Right ventricle myocardium inferior (tissue), 1 donor: ENCODE measurements at places on chromosomes 3 and 15. TPM values are rescaled to one million over a fixed set of nuclear protein-coding genes. Genes with fewer than 3 reads are reported as not detected.
A peak's percentile ranks its signal among the peaks of the same experiment; 100 is the strongest.

The PLA2G4E gene
- 0.05 TPM for total RNA-seq

The RGMA gene
- total RNA-seq, result 35.2 TPM

The CPN2 gene
- 2.3 TPM for total RNA-seq

The SERINC4 gene
- total RNA-seq, result 0.30 TPM

The PEAK1 gene
- 66.6 TPM for total RNA-seq

The CLEC3B gene
- total RNA-seq, result 70.8 TPM

The ZKSCAN7 gene
- total RNA-seq, result 2.1 TPM

GRCh38 chr15:66364944-66365528, 8.6 kb upstream of the TIPIN start:
- no peak for DNase-seq

DNA sequence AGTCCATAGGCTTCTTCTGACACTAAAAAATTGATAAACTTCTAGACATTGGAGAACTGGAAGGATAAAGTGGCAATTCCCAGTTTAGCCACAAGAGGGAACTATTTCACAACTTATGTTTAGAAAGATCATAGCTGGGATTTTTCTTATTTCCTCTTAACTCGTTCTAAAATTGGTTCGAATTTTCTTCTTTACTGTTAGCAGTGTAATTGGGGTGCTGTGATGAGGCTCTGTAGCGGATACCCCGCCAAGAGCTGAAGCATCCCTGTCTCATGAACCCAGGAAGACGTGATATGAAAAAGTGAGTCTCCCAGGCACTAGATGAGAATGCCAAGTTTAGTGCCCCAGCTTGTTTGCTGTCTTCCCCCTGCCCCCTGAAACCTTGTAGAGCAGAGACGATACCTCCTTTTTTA, 85.1 kb downstream of the PDCD6IP start:
- no peak for DNase-seq

DNA sequence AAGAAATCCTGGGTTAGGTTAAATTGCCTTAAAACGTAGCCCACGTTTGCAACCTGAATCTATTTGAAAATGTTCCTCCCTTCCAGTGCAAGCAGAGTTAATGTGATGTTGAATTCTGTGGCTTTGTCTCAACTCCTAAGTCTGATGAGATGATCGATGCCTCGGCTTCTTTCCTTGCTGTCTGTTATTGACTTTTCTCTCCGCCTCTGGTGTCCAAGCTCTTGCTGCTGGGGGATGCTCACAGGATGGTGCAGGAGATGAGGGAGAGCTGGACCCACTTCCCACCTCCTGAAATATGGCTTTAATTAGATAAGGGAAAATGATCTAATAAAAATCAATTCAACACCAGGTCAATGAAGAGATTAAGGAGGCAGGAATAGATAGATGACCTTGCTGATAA, 407.9 kb upstream of the RGMA start:
- no peak for DNase-seq

- DNase-seq, result no peak
Observed at GRCh38 chr3:147089286-147089685, 317.1 kb downstream of the ZIC4 start.

- no peak for DNase-seq
Observed at GRCh38 chr3:126414961-126415660, 20.4 kb downstream of the CFAP100 start.

DNA sequence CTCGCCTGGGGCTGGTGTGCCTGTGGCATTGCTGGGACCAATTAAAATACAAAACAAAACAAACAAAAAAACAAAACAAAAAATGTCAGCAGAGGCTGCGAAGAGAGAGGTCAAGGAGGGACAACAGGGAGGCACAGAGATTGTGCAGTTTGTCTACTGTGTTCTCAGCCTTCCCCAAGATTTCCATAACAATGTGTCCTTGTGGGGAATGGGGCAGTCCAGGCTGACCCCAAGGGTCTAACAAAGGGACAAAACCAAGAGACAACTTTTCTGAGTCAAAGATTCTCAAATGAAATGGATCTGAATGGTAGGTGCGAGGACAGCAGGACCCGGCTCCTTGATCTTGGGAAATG, 46.4 kb upstream of the TRPM1 start:
- no peak for DNase-seq

- DNase-seq, result no peak
Observed at GRCh38 chr3:86792316-86792715, 198.6 kb downstream of the VGLL3 start.

DNA sequence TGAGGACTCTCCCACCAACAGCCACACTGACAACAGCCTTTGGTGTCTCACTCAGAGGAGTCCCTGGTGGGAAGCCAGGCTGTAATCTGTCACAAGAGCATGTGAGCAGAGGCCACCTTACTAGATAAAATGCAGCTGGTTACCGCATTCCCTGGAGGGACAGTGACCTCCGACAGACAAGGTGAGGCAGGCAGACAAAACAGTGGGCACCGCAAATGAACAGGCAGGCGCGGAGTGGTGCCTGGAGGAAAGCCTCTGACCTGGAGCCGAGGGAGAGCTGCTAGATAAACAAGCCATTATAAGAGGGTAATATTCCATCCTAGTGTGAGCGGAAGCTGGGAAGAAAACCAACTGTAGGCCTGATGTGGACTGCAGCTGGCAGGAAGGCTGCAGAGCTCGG, 736.4 kb downstream of the FHIT start:
- DNase-seq, result no peak

DNA sequence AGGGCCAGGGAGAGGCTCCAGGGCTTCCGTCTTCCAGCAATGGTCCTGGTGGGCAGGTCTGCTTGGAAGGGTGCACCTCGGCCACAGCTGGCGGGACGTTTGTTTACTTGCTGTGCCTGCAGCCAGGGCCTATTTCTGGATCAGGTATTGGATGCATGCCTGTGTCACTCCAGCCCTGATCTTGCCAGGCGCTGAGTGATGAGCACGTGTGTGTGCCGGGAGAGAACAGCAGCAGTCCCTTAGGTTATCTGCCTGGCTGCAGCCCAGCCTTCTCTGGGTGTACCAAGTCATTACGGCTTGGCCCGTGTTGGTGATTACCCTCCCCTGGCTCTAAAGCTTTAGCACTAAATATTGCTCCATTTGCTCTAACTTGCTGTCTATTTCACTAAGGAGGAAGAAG, 14.9 kb downstream of the CCDC32 start:
- peak; percentile 90 for DNase-seq

- DNase-seq, result no peak
Observed at GRCh38 chr3:174198199-174198598, 660.9 kb upstream of the NAALADL2 start.

GRCh38 chr3:12840591-12841148, 695 bp downstream of the RPL32 start:
- DNase-seq, result no peak

- DNase-seq, result no peak
Observed at GRCh38 chr15:99613887-99614647, 48.3 kb downstream of the MEF2A start.

DNA sequence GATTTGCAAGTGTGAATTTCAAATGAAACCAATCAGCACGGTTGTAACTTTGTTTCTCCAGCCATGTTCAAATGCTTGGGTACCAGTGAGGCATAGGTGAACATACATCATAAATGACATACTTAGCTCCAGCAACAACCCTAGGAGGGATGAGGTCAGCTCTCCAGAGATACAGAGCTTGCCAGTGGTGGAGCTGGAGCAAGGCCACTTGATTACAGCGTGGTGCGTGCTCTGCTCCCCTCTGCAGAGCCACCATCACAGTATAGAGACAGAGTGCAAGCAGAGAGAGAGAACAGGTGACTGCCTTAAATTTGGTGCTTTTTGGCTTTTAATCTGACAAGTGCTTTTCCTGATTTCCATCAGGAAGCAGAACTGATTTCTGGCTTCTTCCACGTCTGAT, 275.1 kb downstream of the PDZRN3 start:
- no peak for DNase-seq

DNA sequence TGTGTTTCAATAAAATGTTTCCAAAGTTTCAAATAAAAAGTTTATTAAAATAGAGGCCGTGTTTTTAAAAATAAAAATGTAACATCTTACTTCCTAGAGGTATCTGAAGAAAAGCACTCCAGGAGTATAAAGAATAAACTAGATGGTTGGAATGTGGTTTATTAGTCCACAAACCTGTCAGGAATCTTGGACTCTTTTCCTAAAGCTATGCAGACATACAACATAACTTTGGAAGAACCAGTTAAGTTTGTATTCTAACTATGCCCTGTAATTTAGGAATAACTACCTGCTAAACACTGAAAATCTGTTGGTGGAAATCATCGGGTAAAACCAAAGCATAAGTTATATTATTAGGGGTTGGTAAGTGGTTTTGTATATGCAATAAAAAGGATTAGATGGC, 51.6 kb downstream of the PPARG start:
- DNase-seq, result no peak

- no peak for DNase-seq
Observed at GRCh38 chr3:47409284-47409683, 28.5 kb downstream of the PTPN23 start.

GRCh38 chr15:74767167-74768098, 14.4 kb upstream of the CSK start:
- DNase-seq, result no peak

- no peak for DNase-seq
Observed at GRCh38 chr3:123295901-123296250, 94.1 kb downstream of the SEC22A start.

- DNase-seq, result no peak
Observed at GRCh38 chr3:72413228-72413627, 435.0 kb downstream of the SHQ1 start.

GRCh38 chr3:16474920-16475319, 38.6 kb downstream of the RFTN1 start:
- DNase-seq, result no peak

GRCh38 chr3:187017511-187018230, 87.3 kb downstream of the ST6GAL1 start:
- no peak for DNase-seq

DNA sequence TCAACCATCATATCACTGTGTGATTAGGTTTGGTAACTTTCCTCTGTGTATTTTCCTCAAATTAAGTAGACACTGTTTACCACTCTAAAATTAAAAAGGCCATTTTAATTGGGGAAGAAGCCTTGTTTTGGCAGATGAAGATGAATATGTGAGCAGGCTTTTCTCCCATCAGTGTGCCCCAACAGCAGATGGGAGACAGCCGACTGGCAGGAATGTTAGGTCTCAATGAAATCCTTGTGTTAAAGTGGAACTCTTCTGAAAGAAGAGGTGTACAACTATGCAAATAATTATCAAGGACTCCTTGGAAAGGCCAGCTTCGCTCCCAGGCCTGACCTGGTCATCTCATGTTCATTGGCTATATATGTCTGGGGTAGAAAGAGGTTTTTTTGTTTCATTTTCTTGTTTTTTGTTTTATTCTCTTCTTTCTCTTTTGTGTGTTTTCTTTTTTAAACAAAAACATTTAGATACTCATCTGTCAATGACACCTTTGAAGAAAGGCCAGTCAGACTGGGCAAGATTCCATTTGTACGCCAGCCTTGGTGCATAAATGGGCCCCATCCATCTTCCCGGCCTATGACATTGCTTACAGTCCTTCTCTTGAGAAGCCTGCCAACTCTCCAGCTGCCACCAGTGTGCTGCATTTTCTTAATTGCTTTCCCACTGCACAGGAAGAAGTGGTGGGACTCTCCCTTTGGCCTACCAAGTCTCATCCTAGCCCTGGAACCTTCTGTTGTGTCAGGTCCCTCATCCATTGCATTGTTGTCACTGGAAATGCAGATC, 25.8 kb downstream of the LRTM1 start:
- DNase-seq, result no peak

DNA sequence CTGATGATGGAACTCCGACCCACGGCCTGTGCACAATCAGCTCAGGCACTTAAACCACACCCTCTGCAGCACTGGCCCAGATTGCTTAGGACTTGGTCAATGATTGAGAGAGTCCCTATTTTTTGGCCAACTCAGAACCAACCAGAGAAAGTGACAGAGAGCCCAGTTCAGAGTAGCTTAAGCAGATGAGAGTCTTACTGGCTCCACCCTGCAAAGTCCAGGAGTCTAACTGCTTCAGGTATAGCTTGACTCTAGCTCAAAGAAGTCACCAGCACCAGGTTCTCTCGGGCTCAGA, 20.1 kb downstream of the SLC6A20 start:
- no peak for DNase-seq

- no peak for DNase-seq
Observed at GRCh38 chr3:31086698-31087097, 192.2 kb upstream of the GADL1 start.

DNA sequence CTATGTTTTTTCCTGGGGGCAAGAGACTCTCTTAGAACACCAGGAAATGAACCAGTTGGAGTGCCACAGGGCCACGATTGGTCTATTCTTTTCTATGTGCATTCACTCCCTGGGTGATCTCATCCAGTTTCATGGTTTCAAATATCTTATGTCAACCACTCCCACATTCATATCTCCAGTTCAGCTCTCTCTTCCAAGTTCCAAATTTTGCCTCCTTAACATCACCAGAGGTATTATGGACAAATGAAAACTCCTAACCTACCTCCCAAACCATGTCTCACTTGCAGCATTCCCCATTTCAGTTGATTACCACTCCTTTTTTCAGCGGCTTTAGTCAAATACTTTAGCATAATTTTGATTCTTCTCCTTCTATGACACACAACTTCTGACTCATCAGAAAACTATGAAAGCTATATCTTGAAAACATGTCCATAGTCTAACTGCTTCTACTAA, 203.1 kb upstream of the SEMA6D start:
- DNase-seq, result no peak

DNA sequence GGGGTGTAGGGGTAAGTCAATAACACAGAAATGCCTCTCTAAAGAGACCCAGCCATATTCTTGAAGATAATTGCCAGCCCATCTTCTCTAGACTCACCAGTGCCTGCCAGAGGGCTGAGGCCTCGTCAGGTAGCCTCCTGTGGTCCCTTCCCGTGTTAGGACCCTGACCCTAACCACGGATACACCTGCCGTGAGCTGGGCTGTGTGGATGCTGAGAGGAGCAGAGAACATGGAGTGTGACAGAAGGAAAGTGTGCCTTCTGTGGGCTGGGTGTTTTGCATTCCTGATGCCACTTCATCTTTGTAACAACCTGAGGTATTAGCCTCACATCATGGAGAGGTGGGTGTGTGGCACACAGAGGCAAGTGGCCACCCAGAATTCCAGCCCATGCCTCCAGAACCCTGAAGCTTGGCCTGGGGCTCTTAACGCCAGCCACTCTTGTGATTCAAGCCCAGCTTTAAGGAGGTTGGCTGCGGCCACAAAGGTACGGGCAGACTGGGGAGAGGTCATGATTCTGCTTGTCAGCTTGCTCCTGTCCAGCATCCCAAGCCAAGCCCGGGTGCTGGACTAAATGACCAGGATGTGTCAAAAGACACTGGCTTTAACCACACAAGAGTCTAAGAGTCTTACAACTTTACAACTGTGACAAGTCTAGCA, 21.1 kb upstream of the ABTB1 start:
- DNase-seq, result no peak

- no peak for DNase-seq
Observed at GRCh38 chr15:94015324-94015723, 216.0 kb upstream of the MCTP2 start.

DNA sequence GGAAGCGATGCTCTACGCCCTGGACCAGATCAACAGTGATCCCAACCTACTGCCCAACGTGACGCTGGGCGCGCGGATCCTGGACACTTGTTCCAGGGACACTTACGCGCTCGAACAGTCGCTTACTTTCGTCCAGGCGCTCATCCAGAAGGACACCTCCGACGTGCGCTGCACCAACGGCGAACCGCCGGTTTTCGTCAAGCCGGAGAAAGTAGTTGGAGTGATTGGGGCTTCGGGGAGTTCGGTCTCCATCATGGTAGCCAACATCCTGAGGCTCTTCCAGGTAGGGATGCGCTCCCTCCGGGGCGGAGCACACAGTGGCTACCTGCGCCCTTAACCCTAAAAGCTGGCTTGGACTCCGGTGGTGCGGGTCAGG, 698 bp downstream of the GRM7 start:
- no peak for DNase-seq

- no peak for DNase-seq
Observed at GRCh38 chr15:43931119-43931518, 104.3 kb downstream of the WDR76 start.
